ENCODE measurements at places on chromosomes 5 and 9.

- DNase-seq, result no peak
Observed at GRCh38 chr9:123450098-123450770, 94.2 kb downstream of the CRB2 start.

DNA sequence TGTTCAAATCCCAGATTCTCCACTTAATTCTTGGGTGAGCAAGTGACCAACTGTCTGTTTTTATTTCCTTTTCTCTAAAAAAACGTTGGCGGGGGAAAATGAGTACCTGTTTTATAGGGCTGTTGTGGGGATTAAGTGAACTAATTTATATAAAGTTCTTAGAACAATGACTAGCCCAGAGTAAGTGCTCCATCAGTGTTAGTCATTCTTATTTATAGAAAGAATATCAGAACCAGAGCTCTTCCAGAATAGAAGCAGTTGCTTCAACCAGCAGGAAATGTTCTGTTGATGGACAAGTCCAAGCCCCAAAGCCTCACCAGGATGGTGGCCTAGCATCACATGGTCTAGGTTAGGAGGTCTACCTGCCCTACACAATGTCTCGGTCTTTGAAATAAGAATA, 379.2 kb downstream of the ACTL7B start:
- DNase-seq, result no peak

GRCh38 chr5:77844623-77845323, 68.6 kb upstream of the TBCA start:
- no peak for DNase-seq

DNA sequence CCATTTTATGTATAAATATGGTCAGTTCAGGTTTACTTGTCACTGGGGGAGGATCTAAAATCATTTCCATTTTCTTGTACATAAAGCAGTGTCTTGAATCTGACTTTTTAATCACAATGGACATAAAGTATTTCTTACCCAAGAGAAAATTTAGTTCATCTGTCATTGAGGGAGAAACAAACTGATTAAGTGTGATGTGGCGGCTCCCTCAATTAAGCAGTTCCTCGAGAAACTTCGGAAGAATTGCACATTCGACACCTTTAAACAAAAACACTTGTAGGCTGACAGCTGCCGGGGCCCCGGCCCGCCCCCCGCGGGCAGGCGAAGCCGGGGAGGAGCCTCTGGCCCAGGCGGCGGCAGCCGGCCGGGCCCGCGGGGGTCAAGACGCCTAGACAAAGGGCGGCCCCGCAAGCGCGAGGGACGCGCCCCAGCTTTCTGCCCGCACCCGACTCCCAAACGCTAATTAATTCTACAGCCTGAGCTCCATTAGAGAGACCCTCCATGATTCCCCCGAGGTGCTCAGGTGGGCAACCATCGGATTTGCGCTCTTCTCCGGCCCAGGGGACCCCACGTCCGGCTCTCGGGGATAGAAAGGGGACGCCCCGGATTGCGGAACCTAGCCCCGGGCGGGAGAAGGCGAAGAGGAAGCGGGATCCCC, 750 bp downstream of the TRIM36 start:
- no peak for DNase-seq

- DNase-seq, result peak; percentile 19
Observed at GRCh38 chr5:74639807-74640449, 600 bp downstream of the ENC1 start.

- DNase-seq, result no peak
Observed at GRCh38 chr9:98602839-98603500, 105.8 kb downstream of the GABBR2 start.

DNA sequence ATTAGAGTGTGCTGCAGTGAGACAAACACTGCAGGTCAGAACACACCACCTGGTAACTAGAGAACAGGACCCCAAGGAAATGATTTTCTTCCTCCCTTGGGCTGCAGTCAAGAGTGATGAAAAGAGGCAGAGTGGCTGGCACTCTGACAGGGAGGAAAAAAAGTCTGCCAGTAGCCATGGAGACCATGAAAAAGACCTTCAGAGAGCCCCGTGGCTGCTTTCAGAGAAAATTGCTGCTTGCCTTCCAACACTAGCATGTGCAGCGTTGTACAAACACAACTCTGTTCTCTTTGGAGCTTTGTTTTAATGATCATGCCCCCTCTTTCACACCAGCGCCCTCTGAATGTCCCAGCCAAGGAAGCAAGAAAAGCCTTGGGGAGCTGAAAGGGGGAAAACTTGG, 68.8 kb downstream of the ANKRD55 start:
- peak; percentile 9 for DNase-seq

- no peak for DNase-seq
Observed at GRCh38 chr5:74374656-74375055, 265.9 kb downstream of the ENC1 start.

- no peak for DNase-seq
Observed at GRCh38 chr5:168600409-168600808, 21.2 kb upstream of the PANK3 start.

DNA sequence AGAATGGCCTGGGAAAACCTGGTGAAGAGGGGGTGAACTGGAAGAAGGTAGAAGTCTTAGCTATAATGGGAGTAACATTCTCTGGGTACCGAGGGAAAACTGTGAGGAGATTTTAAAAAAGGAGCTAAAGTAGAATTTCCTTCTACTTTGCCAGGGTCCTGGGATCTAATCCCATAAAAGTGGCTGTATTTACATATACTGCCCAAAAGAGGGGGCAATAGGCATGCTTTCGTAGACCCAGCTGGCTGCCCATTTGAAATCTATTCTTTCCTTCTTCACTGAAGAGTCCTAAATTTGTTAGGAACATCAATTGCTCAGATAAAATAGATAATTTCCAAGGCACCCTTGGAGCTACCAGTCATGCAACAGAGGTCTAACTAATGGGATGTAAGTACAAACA, 159.2 kb downstream of the CDC42SE2 start:
- DNase-seq, result no peak

- DNase-seq, result no peak
Observed at GRCh38 chr5:157269165-157269671, 3.3 kb downstream of the CYFIP2 start.

DNA sequence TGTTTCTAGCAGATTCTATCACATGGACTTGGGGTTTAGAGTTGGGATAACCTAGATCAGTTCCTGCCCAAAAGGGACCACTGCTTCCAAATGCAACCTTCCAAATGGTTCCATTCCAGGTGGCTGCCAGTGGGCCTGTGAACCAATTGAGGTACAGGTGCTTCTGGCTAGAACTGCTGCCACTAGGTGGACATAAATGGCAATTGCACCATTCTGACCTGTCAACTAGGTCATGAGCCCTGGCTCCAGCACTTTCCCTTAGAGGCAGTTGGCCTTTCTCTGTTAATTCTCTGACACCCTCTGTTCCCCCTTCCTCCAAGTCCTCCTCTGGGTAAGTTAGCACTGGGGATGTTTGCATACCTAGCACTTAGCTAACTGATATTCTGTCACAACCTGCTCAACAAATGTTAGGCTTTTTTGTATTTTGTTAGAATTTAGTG, 16.6 kb upstream of the HEMGN start:
- peak; percentile 59 for DNase-seq

DNA sequence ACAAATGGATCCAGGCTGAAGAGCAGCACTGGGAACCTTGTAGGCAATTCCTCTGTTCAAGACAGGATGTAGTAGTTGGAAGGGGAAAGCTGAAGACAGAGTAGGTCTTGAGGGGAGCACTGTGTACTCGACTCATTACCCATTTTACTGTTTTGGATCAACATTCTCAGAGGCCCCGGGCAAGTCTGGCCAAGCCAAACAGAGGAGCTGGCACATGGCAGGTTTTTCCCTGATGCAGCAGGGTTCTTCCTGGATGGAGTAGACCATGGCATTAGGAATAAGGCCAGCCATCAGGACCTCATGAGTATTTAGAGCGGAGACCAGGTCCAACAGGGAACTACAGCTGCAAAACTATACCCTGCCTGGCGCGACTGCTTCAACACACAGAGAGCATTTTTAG, 4.4 kb downstream of the SVEP1 start:
- DNase-seq, result no peak

DNA sequence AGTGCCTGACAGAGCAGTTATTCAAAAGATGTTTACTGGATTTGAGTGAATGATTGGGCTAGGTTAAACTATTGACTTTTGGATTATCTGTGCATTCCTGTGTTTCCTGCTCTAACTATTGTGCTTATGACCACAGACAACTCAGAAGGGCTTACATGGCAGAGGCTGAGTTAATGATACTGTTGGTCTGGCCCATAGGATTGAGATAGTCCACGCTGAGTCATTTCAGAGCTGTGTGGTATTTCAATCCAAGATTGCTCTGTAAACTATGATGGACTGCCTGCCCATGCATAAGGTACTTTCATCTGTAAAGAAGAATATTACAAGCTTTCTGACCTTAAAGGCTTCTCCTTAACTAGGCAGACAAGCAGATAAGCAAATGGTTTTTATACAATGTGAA, 49.1 kb upstream of the SLIT3 start:
- no peak for DNase-seq

DNA sequence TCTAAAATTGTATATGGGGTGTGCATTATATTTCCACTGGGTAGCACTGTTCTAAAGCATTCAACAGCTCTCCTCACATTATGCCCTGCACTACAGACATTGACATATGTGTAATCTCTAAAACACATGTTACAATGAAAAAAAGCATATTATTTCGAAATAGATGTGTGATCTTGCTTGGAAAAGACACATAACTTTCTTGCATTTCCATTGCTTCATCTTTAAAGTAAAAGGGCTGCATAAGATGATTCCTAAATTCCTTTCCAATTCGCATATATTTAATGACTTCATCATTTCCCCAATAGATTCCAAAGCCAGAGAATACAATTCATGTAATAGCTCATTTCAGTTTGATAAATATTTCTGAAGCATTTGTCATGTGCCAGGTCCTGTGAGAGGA, 566.9 kb downstream of the PDE4D start:
- DNase-seq, result no peak

DNA sequence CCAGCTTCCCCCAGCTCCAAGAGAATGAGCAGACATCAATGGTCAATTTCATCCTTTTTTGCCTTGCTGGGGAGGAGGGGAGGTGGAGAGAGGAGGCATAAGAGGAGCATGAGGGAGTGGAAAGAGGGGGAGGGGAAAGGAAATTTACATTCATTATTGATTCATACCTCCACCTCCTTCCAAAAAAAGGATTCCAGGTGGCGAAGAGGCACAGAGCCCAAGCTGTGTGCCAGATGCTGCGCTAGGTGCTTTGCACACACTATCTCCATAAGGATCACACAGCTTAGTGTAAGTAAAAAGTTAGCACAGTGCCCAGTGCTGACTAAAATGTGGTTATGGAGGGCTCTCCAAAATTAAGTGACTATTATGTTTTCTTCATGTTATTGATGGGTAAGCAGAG, 11.0 kb downstream of the ASTN2 start:
- no peak for DNase-seq

GRCh38 chr5:109163336-109163735, 246.4 kb downstream of the PJA2 start:
- no peak for DNase-seq

- DNase-seq, result no peak
Observed at GRCh38 chr9:124297551-124297901, 39.8 kb downstream of the NEK6 start.

DNA sequence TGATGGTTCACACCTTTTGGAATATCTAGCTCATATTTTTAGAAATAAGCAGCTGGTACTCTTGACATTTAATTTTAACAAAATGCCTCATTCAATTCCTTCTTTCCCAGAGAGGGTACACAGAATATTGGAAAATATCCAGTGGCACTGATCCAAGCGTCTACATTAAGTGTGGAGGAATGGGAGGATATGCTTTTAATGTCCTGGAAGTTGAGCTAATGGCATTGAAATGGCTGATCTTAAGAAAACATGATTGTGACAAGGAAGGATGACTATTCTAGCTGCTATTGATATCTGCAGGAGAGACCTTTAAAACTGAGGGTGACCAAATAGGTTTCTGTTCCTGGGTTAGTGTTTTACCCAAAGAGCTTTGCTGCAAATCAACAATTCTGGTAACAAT, 30.0 kb downstream of the ZNF366 start:
- no peak for DNase-seq

- peak; percentile 49 for DNase-seq
Observed at GRCh38 chr9:101387871-101388506, 3.2 kb upstream of the BAAT start.

DNA sequence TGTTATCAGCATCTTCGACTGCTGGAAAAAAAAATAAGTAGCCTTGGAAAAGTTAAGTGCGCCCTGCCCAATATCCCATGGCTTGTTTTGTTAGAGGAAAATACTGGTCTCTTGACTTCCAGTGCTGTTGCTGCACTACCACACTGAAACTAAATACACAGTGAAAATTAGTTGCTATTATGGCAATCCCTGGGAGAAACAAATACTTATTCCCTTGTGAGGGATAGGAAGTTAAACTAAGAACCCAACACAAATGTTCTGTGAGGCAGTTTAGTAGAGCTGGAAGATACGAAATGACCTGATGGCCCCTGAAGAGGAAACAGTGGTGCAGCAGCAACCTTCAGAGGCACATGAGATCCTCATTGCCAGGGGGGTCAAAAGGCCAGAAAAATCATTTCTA, 164.0 kb downstream of the ARL15 start:
- DNase-seq, result no peak

DNA sequence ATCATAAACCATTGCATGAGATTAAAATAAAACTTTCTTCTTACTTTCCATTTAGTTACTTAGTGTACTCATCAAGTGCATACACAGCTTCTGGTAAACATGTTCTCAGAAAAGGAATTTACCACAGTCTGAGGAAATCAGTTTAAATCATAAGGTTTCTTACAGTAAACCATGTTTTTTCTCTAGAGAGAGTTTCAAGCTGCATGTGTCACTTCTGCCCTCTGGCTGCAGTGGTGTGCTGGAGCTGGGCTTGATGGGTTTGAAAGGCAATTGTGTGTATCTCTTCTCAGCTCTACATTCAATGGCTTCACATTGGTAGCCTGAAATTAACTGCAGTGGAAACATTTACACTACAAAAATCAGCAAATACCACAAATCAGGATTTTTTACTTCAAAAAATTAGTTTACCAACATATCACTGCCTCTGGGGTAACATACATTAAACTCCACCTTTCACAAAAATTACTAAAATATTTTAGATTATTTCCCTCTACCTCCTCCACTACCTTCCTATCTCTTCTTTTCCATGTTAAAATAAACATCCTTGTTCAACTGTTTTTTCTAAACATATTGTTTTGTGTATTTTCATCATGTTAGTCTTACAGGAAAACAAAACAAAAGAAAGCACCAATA, 414.3 kb downstream of the ANXA1 start:
- DNase-seq, result no peak

GRCh38 chr5:173624282-173624681, 7.8 kb upstream of the BOD1 start:
- DNase-seq, result no peak

- DNase-seq, result no peak
Observed at GRCh38 chr9:673966-674526, 167.5 kb upstream of the DMRT1 start.

GRCh38 chr9:118446943-118447639, 742.9 kb downstream of the TLR4 start:
- no peak for DNase-seq
